ENCODE measurements at places on chromosomes 13 and 19.

- DNase-seq, result no peak
Measured at GRCh38 chr13:78875792-78876580, 217.0 kb upstream of the OBI1 start.

DNA sequence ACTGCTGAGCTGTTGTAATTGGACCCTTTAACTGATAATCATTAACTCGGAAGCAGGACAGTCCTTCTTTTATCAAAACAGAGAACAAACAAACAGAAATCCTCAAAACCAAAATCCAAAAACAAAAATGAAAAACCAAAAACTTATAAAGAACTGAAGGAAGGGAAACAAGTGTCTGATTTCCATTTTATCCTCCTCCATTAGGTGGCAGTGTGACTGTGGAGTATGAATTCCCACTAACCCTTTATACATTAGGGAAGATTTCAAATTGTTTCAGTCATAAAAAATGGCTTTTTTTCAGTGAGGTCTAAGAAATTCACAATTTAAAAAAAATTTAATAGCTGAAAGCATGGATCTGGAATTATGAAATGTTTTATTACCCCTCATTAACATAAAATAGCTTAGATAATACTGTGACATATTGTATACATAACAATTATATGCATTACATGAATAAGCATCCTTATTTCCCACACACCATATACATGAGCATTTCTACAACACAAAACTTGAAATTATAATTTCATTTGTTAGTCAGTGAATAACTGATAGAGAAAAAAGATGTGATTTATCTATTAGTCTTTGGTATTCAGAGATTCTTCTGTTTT, 1074.3 kb upstream of the PCDH9 start:
- no peak for DNase-seq

- DNase-seq, result no peak
Measured at GRCh38 chr19:28610731-28611130, 602.2 kb downstream of the UQCRFS1 start.

DNA sequence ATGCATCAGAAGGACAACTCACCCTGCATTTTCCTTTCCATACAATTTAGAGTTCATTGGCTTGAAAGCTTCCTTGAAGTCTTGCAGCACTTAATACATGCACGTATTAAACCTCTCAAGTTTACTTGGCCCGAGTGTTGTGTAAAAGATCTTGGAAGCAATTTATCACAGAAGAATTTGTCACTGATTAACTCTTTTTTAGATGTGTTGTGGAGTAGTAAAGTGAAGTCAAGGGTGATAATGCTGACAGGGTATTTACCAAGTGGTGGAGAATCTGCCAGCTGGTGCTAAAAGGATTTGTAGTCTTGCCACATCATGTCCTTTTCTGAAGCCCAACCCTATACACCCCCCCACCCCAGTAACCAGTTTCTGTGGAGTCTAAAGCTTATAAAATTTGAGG, 421.0 kb upstream of the MIR17HG start:
- no peak for DNase-seq

DNA sequence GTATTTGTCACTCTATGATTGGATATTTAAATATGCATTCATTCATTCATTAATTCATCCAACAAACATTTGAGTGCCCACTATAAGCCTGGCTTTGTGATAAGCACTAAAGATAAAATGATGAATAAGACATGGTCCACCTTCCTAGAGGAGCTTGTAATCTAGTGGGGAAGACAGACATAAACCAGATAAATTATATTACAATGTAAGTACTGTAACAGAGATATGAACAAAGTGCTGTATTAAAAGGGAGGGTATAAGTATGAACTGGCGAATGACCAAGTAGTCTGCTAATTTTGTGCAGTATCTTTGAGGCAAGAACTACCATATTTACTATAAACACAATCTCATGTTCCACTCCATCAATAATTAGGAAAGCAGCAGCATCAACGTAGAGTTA, 88.2 kb downstream of the RBM26 start:
- DNase-seq, result no peak

DNA sequence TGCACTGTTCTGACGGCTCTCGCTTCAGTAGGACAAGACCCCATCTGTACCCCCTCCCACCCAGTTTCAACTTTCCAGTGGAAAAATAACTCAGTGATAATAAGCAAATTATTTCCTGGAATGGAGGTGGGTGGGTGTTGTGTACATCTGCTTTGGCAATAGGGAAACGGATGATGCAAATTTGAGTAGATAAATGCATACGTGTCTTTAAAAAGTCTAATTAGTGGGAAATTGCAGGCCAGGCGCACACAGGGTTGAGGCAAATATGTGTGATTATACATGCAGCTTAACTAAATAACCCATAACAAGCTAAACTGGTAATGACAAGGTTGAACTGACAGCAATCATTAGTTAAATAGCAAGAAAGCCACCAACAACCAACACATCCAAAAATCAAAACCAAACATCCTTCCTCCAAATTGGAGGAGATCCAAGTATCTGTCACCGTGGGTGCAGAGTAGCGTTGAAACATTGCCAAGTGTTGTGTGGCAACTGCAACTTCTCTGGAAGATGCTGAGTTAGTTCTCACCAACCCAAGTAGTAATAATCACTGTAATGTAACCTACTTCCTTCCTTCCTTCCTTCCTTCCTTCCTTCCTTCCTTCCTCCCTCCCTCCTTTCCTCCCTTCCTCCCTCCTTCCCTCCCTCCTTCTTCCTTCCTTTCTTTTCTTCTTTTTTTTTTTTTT, 54.6 kb downstream of the TRPM4 start:
- no peak for DNase-seq

GRCh38 chr13:32734511-32734910, 148.3 kb downstream of the PDS5B start:
- DNase-seq, result no peak

- DNase-seq, result no peak
Measured at GRCh38 chr19:43101950-43102349, 19.4 kb upstream of the PSG2 start.

- DNase-seq, result no peak
Measured at GRCh38 chr19:3607303-3608078, 816 bp upstream of the TBXA2R start.

GRCh38 chr13:72062566-72062965, 195.6 kb upstream of the DACH1 start:
- no peak for DNase-seq

- no peak for DNase-seq
Measured at GRCh38 chr13:40619479-40619814, 47.0 kb downstream of the FOXO1 start.

DNA sequence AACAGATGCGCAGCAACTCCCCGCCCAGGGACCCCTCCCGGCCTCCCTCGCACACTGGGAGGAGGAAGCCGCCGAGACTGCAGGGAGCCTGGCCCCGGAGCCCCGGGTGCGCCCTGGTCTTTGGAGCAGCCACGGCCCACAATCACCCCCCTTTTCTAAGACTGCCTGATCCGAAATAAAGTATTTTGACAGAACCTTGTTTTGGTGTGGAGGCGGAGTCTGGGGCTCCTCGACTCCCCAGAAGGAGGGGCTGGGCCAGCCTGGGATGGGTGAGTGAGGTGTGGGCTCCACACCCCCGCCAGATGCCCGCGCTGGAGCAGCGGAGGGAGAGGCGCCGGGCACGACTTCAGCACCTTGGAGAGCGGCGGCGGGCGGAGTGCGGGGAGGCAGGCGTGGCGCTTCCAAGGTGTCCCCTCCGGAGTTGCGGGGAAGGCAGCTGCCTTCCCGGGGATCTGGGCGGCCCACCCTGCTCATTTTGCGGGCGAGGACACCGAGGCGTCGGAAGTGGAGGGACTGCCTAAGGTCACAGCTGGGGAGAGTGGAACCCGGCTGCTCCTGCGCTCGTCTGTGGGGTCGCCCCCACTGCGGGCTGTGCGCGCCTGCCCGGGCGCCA, 9.4 kb downstream of the SIRT6 start:
- peak; percentile 53 for DNase-seq

DNA sequence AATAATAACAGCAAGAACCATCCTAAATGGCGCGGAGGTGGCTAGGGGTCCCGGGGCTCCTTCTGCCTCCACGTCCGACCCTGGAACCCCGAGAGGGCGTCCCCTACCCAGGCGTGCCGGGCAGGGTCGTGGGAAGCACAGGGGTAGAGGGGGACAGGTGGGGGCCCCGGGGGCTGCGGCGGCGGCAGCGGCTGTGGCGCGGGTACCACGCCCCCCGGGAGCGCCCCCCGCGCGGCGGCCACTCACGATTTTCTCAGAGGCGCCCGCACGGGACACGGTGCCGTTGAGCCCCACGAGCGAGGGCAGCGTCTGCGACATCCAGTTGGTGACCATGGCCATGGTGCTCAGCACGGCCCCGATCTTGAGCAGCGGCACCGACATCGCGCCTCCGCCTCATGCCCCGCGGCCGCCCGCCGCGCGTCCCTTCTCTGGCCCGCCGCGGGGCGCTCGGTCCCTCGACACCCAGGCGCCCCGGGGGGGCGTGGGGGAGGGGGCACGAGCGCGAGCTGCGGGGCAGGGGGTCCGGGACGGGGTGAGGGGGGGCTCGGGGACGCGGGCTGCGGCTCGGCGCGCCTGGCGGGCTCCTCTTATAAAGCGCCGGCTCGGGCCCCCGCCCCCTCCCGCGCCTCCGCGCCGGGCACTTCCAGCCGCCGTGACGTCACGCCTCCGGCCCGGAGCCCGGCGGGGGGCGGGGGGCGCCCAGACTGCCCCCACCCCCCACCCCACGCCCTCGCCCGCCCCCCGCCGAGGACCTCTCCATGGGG, 22.9 kb downstream of the OLFM2 start:
- DNase-seq, result no peak

DNA sequence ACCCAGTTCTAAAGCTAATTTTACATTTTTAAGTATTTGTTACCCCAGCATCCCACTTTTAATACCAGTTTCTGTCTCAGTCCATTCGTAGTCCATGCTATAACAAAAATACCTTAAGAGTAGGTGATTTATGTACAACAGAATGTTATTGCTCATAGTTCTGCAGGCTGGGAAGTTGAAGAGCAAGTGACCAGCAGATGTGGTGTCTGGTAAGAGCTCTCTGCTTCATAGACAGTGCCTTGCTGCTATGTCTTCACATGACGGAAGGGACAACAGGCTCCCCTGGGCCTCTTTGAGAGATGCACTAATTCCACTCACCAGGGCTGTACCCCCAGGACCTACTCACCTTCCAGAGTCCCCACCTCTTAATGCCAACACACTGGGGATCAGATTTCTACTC, 96.6 kb downstream of the COL4A2 start:
- no peak for DNase-seq

DNA sequence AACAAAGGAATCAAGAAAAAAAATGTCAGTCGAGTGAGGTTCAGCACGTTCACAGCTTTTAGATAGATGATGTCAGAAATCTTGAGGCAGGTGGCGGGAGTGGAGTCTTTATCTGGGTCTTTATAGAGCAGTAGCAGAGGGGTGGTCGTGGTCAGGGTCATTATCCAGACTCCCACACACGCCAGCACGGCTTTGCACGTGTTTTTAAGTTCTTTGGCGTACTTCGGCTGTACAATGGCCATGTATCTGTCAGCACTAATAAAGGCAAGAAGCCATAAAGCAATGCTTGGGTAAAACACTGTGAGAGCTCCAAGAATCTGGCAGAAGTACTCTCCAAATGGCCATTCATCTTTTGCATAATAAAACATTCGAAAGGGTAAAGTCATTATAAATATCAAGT, 2.9 kb downstream of the GPR18 start:
- no peak for DNase-seq

- DNase-seq, result no peak
Measured at GRCh38 chr13:67726979-67727378, 496.8 kb upstream of the PCDH9 start.

DNA sequence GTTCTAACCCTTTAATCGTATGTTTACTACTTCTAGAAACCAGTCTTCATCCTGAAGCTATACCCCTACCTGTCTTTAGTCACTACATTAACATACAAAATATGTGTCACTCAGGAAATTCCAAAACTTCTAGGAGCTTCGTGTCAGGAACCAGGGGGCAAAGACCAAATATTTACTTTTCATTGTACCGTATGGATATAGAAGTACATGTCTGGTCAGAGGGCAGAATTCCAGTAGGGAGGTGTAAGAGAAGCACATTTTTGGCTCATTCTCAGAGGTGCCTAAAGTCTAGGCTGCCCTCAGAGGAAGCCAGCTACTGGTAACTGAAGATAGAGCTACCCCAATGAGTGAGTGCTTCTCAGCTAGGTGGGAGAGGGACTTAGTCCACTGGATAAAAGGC, 320.7 kb downstream of the DIAPH3 start:
- DNase-seq, result no peak

- no peak for DNase-seq
Measured at GRCh38 chr13:73193554-73193953, 134.7 kb downstream of the KLF5 start.

DNA sequence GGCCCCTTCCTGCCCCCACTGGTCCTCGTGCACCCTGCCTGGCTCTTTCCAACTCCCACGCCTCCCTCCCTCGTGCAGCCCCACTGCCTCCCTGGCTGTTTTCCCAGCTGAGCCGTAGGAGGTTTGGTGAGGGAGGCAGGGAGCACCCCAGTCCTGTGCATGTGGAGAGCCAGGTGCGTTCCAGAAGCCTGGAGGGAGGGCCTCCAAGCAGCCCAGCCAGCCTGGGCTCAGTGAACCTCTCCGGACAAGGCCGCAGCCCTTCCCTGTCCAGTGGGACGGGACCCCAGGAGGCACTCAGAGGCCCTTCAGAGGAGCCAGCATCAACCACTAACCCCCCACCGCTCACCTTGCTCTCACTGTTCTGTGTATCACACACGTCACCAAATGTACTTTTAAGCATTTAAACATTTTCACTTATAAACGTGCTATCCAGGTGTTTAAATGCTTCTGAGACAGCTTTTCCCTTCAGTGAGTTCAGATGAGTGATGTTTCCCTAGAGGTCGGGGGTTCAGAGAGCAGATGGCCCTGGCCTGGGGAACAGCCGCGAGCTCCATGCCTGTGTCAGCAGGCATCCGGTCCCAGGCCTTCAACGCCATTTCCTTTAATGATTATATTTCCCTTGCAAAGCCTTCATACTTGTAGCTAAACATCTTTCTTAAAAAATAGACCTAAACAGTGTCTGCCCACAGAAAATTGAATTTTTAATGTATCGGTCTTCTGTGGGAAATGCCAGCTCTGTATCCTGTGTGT, 122.6 kb downstream of the ATP11A start:
- no peak for DNase-seq

GRCh38 chr13:20475927-20476691, 49.5 kb downstream of the CRYL1 start:
- peak; percentile 66 for DNase-seq

GRCh38 chr13:53622456-53622855, 593.8 kb downstream of the OLFM4 start:
- no peak for DNase-seq

GRCh38 chr13:51244637-51245405, 22.6 kb downstream of the FAM124A start:
- DNase-seq, result no peak

- no peak for DNase-seq
Measured at GRCh38 chr19:17835182-17836006, 12.4 kb downstream of the JAK3 start.
